IMR-90 (cell line): ENCODE measurements at places on chromosomes 6 and 20. TPM values are rescaled to one million over a fixed set of nuclear protein-coding genes. Genes with fewer than 3 reads are reported as not detected.
A peak's percentile ranks its signal among the peaks of the same experiment; 100 is the strongest.

DNA sequence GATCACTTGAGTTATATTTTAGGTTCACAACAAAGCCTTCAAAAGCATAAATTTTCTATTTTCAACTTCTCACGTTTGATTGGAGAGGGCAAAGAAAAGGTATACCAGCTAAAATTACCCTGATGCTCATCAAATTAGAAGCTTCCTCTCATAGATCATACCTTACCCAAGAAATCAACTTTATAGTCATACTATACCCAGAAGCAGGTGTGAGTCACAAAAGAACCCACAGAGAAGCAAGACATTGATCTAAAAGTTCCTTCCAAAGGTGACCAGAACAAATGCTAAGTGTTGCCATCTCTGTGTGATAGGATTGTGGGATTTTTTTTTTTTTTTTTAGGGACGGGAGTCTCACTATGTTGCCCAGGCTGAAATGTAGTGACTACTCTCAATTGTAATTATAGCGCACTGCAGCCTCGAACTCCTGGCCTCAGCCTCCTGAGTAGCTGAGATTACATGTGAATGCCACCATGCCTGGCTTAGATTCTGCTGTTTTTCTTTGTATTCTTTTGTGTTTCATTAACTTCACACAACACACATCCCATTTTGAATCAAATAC, 3.3 kb downstream of the EIF2S2 start:
- peaks cover 24% of the 10 kb centered on the region for H3K36me3 ChIP-seq
- no peaks in the 10 kb centered on the region for H3K27me3 ChIP-seq
- H3K27ac ChIP-seq: no peak overlapping the region
- peaks cover 7% of the 10 kb centered on the region for H3K4me1 ChIP-seq

Gene DAAM2
- 12.9 and 13.1 TPM in 2 replicates for total RNA-seq

GRCh38 chr20:62710886-62711702, 2.5 kb downstream of the NTSR1 start:
- H3K4me1 ChIP-seq: peaks cover under 1% of the 10 kb centered on the region; the same call in 1 of the 2 replicates
- DNase-seq: peak; percentile 22
- H3K4me3 ChIP-seq: no peak overlapping the region
- H3K27me3 ChIP-seq: peaks cover 33% of the 10 kb centered on the region; the same call in 1 of the 2 replicates
- no peak overlapping the region for H3K27ac ChIP-seq
- H3K36me3 ChIP-seq: no peaks in the 10 kb centered on the region

- H3K27ac ChIP-seq: no peak overlapping the region
- DNase-seq: no peak
- no peaks in the 10 kb centered on the region for H3K36me3 ChIP-seq
- H3K4me3 ChIP-seq: no peak overlapping the region
Observed at GRCh38 chr20:23029324-23029723, 5.8 kb upstream of the SSTR4 start.

GRCh38 chr6:14785493-14785790, 460.4 kb upstream of the JARID2 start:
- H3K27me3 ChIP-seq: no peaks in the 10 kb centered on the region
- no peak for DNase-seq
- no peaks in the 10 kb centered on the region for H3K36me3 ChIP-seq
- no peak overlapping the region for H3K4me3 ChIP-seq

DNA sequence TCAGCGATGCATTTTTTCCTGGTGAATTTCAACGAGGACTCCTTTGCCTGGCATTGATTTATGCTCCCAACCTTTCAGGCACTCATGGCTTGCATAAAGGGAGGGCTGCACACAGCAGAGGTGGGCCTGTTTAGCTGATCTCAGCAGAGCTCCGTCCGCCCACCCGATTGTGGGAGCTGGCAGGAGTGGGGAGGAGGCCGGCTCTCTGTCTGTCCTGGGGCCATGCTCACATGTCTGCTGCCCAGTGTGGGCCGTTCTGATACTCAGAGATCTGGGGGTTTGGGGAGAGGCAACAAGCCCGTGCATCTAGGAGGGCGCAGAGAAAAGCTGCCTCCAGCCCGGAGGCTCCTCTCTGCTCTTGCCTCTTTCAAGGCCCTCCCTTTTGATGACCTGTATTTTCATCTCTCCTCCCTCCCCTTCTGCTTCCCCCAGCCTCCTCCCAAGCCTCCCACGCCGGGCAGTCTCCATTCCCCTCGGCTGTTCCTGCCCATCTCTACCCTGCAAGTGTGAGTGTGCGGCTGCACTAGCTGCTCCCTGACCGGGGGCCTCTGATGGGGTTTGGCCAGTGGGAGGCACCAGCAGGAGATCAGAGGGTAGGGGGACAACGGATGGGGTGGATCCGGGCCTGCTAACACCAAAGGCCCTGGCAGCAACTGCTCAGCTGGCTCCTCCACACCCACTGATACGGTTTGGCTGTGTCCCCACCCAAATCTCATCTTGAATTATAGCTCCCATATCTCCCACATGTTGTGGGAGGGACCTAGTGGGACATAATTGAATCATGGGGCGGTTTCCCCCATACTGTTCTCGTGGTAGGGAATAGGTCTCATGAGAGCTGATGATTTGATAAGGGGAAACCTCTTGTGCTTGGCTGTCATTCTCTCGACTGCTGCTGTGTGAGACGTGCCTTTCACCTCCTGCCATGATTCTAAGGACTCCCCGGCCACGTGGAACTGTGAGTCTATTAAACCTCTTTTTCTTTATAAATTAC, 39.6 kb upstream of the MLN start:
- H3K4me3 ChIP-seq: no peak overlapping the region
- no peaks in the 10 kb centered on the region for H3K27me3 ChIP-seq
- H3K4me1 ChIP-seq: peaks cover 32% of the 10 kb centered on the region

DNA sequence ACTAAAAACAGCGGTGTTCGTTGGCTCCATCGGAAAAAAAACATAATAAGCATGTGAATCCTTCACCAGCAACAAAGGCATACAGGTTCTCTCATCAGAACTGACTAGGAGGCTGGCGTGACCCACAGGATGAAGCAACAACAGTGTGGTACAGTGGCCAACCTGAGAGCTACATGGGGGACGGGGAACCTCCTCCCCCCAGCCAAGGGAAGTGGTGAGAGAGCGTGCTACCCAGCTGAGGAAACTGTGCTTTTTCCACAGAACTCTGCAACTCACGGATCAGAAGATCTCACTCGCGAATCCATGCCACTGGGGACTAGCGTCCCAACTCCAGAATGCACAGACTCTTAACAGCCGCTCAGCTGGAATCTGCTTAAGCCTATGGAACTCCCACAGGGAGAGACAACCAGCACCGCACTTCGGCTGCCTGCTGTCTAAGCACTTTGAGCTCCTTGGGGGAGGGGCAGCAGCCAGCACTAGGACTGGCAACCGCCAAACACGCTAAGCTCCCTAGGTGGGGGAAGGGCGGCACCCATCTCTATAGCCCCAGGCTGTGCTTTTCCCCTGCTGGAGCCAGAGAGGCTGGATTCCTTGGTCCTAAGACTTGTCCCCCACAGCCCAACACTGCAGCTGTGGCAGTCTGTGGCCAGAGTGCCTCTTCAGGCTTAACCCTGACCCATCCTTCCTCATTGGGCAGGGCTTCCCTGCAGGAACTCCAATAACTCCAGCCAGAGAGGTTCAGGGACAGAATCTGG, 538.3 kb upstream of the BTBD3 start:
- peaks cover 13% of the 10 kb centered on the region for H3K4me1 ChIP-seq
- no peaks in the 10 kb centered on the region for H3K36me3 ChIP-seq
- no peak overlapping the region for H3K4me3 ChIP-seq
- DNase-seq: no peak
- H3K27me3 ChIP-seq: no peaks in the 10 kb centered on the region

- no peaks in the 10 kb centered on the region for H3K36me3 ChIP-seq
- H3K27ac ChIP-seq: no peak overlapping the region
- H3K4me3 ChIP-seq: peak overlapping the region; percentile 47
- no peak for DNase-seq
- H3K27me3 ChIP-seq: peaks cover 53% of the 10 kb centered on the region
Observed at GRCh38 chr6:6008648-6009421, 2.1 kb upstream of the NRN1 start.

GRCh38 chr20:34528921-34529297, 12.7 kb downstream of the DYNLRB1 start:
- peak overlapping the region; percentile 17; the same call in 1 of the 2 replicates for H3K27ac ChIP-seq
- peaks cover 30% of the 10 kb centered on the region for H3K4me1 ChIP-seq
- H3K27me3 ChIP-seq: no peaks in the 10 kb centered on the region
- H3K4me3 ChIP-seq: no peak overlapping the region

DNA sequence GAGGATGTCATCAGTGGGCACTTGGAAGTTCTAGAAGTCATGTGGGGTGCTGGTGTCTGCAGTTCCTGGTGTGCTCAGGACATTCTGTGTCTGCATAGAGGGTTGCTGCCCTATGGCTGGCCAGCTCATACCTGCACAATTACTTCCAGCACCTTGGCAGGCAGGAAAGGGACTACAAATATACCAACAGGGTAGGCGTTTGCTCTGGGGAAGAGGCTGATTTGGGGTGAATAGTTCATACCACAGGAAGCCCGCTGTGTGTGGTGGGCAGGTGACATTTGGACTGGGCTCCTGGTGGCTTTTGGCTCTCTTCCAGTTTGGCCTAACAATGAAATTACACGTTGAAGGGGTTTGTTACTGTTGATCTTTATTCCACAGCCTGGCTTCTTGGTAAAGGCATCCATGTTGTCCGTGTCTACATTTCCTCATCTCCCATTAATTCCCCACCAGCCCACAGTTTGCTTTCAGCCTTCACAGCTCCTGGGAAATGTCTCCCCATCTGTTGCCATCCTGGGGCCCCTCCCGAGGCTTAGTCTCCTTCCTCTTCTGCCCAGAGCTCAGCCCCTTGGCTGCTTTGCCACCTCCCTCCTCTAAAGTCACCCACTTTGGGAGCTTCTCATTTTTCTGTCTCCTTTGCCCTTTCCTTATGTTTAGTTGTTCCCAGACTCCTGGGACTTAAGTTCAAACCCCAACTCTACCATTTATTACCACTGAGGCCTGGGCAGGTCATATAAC, 88.1 kb downstream of the RSPH3 start:
- no peak overlapping the region for H3K27ac ChIP-seq
- no peak overlapping the region for H3K4me3 ChIP-seq
- no peaks in the 10 kb centered on the region; the same call in 1 of the 2 replicates for H3K27me3 ChIP-seq
- H3K4me1 ChIP-seq: peaks cover 2% of the 10 kb centered on the region; the same call in 1 of the 2 replicates

Gene ATAT1
- 3.3 and 5.6 TPM in 2 replicates for total RNA-seq

- no peaks in the 10 kb centered on the region for H3K4me1 ChIP-seq
- H3K27ac ChIP-seq: no peak overlapping the region
- H3K36me3 ChIP-seq: no peaks in the 10 kb centered on the region
- H3K27me3 ChIP-seq: peaks cover 7% of the 10 kb centered on the region
- no peak for DNase-seq
Observed at GRCh38 chr20:57525328-57526086, 567 bp upstream of the CTCFL start.

- DNase-seq: peak; percentile 91
- H3K4me1 ChIP-seq: peaks cover 27% of the 10 kb centered on the region
- H3K4me3 ChIP-seq: peak within 1 kb of the TSS; percentile 84
- H3K27ac ChIP-seq: peak within 1 kb of the TSS; percentile 76
- no peaks in the 10 kb centered on the region for H3K27me3 ChIP-seq
Observed at GRCh38 chr6:41941280-41942066, at the start of gene CCND3. CCND3 (minus strand) TSS chr6:41941808; CDS start chr6:41941649, 159 bp downstream.

Gene SOX18
- not detected in 2 replicates for total RNA-seq

GRCh38 chr6:113674075-113674474, 183.1 kb upstream of the MARCKS start:
- peaks cover 2% of the 10 kb centered on the region; the same call in 1 of the 2 replicates for H3K27me3 ChIP-seq
- H3K4me3 ChIP-seq: no peak overlapping the region
- peaks cover 3% of the 10 kb centered on the region for H3K4me1 ChIP-seq
- H3K27ac ChIP-seq: no peak overlapping the region
- no peaks in the 10 kb centered on the region for H3K36me3 ChIP-seq
- no peak for DNase-seq

Gene FNDC1
- total RNA-seq: not detected in 2 replicates

- DNase-seq: no peak
- H3K27ac ChIP-seq: no peak overlapping the region
- no peaks in the 10 kb centered on the region for H3K36me3 ChIP-seq
- H3K27me3 ChIP-seq: no peaks in the 10 kb centered on the region
- H3K4me1 ChIP-seq: no peaks in the 10 kb centered on the region
Observed at GRCh38 chr20:53221731-53222130, 249.6 kb downstream of the TSHZ2 start.

DNA sequence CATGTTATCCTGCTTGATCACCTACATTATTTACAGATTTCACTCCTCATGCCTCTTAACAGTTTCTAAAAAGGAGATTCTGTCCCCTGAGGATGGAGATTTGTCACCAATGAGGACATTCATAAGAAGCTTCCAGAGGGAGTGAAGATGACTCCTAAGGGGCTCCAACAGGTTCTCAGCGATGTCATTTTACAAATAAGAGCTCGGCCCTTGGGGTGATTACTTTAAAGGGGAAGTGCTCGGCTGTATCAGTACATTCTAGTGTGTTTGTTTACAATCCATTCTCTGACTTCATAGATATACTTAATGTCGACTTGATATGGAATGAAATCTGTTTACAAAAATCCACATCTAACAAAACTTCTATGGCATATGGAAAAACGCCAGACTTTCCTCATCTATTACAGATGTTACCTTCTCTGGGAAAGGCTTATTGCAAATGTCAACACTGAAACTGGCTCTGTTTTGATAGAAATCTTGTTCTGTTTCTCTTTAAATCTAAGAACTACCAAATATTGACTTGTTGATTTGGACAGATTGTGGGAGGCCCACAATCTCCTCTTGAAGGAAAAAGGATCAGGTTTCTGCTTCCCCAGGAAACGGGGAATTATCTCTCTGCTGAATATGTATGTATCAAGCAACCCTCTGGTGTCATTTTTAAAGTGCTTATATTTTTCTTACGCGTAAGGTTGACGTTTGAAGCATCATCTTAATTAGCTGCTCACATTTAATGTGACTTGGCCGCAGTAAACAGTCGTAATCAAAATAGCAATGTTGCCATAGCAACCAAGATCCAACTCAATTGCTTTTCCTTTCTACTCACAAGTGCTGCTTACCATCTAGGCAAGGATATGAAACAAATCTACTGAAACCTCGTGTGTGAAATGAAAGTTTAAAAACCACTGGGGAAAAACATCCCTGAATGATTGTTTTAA, 95.7 kb downstream of the SHLD1 start:
- DNase-seq: peak; percentile 45
- no peak overlapping the region for H3K4me3 ChIP-seq
- H3K27me3 ChIP-seq: peaks cover 2% of the 10 kb centered on the region; the same call in 1 of the 2 replicates
- no peaks in the 10 kb centered on the region for H3K36me3 ChIP-seq
- no peak overlapping the region for H3K27ac ChIP-seq

Gene MYL9
- total RNA-seq: 90.0 and 97.5 TPM in 2 replicates

- no peaks in the 10 kb centered on the region for H3K4me1 ChIP-seq
- H3K27me3 ChIP-seq: no peaks in the 10 kb centered on the region
- H3K36me3 ChIP-seq: 0 out of 2 replicates have a peak, but pooled peaks cover under 1% of the 10 kb centered on the region
- H3K4me3 ChIP-seq: no peak overlapping the region
- DNase-seq: no peak
Observed at GRCh38 chr6:70590400-70590799, 23.7 kb downstream of the SDHAF4 start.
